BE2C (cell line): ENCODE measurements at places on chromosomes 1 and 21.

- DNase-seq = no peak
These were observed 1.7 kb downstream of the PRRX1 start for GRCh38 chr1:170665629-170666028.

DNA sequence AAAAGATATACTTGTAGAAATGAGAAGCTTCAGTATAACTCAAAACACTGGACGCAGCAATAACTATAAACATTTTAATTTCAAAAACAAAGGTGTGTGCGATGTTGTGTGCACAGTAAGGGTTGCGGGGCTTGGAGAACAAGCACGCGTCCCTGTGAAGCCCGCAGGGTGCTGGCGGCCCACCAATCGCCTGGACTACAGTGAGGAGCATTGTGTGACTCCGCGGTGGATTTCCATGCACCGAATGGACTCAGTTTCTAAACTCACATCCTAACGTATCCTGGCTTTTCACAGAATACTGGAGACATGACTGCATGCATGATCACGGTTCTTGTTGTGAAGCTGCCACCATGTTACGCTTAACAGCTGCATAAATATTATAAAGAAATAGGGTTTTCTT is 33.0 kb downstream of the NTPCR start:
- DNase-seq = no peak

DNA sequence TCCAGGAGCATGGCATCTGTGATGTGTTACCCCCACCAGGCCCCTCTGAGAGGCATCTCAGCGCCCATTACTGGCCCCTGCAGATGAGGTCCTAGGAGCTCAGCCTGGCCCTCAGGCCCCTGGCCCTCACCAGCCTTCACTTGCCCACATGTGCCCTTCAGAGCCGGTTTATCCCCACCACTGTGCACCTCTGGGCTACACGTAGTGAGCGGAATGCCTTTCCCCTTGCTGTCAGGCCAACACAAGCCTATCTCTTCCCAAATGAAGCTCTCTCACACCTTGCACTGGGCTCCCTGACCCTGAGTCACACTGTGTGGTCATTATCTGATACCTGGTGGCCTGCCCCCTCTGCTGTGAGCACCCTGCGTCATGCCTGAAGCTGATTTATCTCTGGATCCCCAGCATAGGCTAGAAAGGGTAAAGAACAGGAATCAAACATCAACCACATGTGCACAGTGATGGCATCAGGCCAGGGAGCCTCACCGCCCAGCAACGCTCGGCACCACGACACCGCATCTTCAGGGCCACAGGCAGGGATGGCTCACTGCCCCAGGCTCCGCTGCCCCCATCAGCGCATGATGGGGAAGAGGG is 49.1 kb downstream of the GLIS1 start:
- DNase-seq = no peak

- peak; percentile 45 for DNase-seq
These were observed 773 bp downstream of the CHD1L start for GRCh38 chr1:147243228-147243685.

GRCh38 chr1:185969028-185969427 is 234.8 kb downstream of the HMCN1 start:
- DNase-seq = no peak

- no peak for DNase-seq
These were observed 4.1 kb downstream of the HEYL start for GRCh38 chr1:39635205-39635870.

DNA sequence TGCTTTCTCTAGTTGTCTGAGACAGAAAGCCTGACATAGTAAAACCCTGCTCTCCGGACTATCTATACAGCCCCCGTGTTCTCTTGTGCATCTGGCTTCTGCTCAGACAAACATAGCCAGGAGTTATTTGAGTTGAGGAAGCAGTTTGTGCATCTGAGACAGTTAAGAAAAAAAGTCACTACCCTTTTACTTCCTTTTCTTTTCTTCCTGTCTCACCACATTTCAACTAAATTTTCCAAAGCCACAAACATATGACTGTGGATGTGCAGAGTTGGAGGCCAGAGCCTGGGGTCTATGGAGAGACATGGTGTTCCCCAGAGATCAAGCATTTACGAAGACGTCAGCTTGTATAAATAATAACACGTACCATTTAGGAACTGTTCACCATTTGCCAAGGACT is 158.5 kb upstream of the FGGY start:
- no peak for DNase-seq

DNA sequence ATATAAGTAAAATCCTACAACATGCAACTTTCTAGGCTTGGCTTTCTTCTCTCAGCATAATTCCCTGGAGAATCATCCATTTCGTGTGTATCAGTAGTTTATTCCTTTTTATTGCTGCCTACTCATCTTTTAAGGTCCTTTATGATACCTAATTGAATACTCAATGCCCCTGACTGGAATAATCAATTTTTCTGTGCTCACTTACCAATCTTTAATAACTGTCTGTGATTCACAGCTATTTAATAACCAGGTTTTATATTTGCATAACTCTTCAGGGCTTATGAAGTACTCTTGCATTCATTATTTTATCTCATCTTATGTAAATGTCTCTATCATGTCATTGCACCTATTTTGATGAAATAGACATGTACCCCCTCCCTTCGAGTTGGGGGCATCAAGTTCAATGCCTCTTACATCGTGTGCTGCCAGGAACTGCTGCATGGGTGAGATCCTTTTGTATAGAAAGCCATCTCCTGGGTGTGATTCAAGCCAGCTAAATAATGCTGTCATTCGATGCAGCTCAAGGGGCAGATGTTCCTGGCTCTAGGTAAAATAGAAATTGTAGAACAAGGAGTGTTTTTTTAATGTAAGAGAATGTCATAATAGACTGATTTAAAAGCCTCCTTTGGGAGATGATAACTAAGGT is 222.7 kb downstream of the SLC35F3 start:
- no peak for DNase-seq

- DNase-seq = peak; percentile 23
These were observed 87.9 kb upstream of the SMYD2 start for GRCh38 chr1:214192825-214193643.

GRCh38 chr1:203048086-203048485 is 21.8 kb downstream of the PPFIA4 start:
- no peak for DNase-seq

DNA sequence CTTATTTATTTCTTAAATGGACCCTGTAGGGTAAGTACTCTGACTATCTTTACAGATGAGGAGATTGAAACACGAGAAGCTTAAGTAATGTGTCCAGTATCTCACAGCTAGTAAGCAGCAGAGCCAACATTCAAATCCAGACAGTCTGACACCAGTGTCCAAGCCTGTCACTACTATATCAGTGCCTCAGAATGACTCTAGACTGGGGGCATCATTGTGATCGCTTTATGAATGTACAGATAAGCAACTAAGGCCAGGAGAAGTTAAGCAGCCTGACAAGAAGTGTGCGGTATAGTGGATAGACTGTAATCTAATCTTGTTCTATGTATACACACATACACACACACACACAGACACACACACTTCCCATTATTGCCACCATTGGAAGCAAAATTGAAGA is 158.7 kb downstream of the NTNG1 start:
- DNase-seq = peak; percentile 27

- DNase-seq = no peak
These were observed 109.3 kb downstream of the NTNG1 start for GRCh38 chr1:107250169-107250568.

DNA sequence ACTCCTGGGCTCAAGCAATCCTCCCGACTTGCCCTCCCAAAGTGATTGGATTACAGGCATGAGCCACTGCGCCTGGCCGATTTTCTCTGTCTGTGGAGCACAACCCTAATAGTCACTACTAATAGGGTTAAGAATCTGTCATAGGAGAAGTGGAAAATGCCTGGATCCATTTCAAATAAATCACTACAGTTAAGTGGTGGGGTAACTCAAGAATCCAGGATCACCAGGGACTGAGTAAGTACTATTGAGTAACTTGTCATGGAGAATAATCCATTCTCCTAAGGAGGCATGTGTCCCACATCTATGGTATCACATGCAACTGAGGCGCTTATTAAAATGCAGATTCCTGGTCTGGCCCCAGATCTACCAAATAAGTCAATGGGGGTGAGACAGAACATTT is 53.2 kb downstream of the OPTC start:
- DNase-seq = no peak

DNA sequence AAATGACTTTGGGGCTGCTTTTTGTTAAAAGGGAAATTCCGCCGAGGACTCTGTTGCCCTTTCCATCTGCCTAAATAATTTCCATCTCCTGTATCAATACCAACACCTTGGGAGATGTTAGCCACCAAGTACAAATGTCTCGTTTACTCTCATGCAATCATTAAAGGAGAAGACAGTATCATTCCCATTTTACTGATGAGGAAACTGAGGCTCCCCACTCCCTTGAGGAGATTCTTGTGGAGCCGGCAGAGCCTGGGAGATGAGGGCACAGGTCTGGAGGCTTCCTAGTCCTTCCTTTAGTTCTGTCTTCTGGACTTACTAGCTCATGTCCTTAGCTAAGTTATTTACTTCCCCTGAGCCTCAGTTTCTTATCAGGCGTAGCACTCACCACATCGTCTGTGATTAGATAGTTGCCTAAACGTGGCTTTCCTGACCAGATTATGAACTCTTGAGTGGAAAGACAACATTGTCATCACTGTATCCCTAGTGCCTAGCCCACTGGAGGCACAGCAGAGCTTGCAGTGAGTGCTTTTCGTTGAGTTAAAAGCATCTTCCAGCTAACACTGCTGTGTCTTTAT is 81.6 kb downstream of the ADSS2 start:
- no peak for DNase-seq

GRCh38 chr21:45080639-45081414 is 6.4 kb downstream of the ADARB1 start:
- DNase-seq = peak; percentile 38

GRCh38 chr21:43965911-43966585 is 46.1 kb upstream of the TRAPPC10 start:
- DNase-seq = peak; percentile 46

DNA sequence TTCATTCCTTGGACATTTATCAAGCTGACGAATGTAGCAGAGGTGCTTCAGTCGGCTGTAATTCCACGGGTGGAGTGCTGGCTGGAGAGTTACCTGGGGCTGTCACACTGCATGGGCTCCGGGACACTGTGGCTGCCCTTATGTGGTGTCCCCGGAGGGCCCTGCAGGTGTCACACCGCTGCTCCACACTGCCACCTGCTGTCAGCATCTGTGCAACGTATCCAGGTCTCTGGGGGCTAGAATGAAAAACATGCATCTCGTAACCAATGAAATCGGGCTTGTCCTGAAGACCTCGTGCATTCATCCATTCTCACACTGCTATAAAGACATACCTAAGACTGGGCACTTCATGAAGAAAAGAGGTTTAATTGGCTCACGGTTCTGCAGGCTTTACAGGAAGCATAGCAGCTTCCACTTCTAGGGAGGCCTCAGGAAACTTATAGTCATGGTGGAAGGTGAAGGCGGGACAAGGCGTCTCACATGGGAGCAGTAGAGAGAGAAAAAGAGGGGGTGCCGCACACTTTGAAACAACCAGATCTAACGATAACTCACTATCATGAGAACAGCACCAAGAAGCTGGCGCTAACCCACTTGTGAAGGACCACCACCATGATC is 46.7 kb upstream of the PCBP3 start:
- DNase-seq = peak; percentile 88

DNA sequence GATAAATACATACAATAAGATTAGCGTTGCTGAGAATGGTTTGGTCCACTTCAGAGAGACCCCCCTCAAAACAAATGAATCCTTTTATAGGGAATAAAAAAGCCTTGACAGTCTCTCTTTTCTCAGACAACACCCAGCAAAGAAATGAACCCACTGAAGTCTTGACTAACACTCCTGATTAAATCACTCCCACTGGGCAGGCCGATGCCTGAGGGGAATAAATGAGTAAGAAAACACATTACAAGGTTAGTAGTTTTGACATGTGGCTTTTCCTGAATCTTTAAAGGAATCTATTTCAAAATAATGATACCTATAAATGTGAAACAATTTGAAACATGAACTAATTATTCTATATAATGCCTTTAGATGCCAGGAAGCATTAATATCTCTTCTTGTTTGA is 146.9 kb upstream of the POGK start:
- no peak for DNase-seq

- DNase-seq = no peak
These were observed 3.1 kb downstream of the NUAK2 start for GRCh38 chr1:205318231-205318991.

GRCh38 chr1:39116860-39117728 is 87.4 kb upstream of the MACF1 start:
- DNase-seq = no peak

- DNase-seq = no peak
These were observed 65.4 kb downstream of the SLC35A3 start for GRCh38 chr1:100035214-100035613.

DNA sequence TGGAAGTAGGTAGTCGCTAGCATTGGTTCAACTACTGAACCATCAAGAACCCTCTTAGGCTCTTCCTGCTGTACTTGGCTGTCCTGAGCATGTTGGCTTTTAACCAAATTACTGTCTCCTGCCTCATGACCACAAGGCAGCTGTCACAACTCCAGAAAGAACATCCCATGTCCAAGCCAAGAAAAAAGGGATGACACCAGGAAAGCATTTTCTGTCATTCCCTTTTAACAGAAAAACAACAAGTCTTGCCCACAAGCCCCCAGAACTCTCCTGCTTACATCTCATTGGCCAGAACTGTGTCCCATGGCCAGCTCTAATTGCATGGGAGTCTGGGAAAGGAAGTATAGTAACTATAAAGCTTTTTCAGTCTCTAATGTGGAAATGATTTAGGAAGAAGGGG is 2.4 kb upstream of the RNU5D-1 start:
- DNase-seq = no peak

DNA sequence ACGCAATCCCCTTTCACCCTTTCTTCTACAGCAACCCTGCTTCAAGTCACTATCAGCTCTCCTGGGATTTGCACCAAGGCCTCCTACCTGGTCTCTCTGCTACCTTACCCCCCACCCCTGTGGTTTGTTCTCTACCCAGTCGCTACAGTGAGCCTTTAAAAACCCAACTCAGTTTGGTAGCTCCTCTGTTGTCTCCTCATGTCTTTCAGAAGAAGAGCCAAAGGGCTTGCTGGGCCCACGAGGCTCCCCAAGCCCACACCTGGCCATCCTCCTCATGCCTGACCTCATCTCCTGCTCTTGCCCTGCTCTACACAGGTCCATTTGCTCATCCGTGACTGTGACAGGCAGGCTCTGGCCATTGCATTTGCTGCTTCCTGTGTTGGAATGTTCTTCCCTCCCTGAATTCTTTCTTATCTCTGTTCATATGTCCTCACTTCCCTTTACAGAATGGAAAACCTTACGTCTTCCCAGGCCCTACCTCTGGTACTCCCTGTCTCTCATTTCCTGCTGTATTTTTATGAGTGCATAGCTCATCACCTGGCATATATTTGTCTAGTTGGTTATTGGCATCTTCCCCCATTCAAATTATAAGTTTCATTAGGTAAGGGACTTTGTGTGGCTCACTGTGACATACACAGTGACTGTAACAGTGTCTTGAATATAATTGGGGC is 3.3 kb downstream of the RGS16 start:
- DNase-seq = no peak
